ENCODE measurements at places on chromosomes 2 and 18.

DNA sequence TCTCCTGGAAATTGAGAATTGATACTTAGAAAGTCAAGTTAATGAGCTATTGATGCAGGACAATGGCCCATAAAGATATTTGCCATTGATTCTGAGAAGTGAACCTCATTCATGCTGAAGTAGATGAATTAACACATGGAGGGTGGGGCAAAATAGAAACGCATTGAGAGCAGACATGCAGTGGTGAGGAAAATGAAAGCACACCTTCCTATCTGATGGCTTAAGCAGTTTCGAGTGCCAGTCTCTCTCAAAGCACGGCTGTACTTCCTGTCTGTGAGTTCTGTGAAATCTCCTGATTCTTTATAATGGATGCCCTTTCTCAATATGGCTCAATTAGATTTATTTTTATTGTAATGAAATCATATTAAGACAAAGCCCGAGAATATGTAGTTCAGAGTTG is 247.0 kb downstream of the TMX3 start:
- no peak for DNase-seq

DNA sequence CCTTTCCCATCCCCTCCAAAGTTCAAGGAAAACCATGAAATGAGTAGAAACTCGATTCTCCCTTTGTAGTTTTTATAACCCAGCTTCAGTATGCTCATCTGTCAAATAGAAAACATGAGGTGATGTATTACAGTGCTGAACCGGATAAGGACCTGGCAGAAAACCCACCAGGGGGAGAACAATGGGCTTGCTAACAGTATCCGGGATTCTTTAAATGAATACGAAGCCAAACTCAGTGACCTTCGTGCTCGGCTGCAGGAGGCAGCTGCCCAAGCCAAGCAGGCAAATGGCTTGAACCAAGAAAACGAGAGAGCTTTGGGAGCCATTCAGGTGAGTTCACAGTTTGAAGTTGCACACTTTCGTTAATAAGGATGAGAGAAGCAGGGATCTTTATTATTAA is 113.6 kb upstream of the TTC39C start:
- DNase-seq: no peak

- DNase-seq: peak; percentile 77
Observed at GRCh38 chr2:26978061-26978596, 7.7 kb downstream of the MAPRE3 start.

DNA sequence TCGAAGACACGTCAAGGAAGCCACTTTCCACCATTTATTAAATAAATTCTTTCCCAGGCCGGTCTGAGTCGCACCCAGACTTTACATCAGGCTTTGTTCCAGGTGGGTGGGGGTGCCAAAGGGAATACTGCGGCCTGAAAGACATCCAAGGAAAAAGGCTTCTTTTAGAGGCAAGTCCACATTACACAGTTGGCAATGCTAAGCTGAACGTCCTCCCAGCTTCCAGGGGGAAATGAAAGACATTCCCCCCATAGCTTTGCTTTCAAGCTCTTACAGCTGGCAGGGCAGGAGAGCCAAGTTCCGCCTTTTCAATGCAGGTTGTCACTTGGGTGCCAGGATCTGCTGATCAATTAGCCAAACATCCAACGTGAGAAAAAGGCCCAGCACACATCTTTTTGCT is 36.5 kb upstream of the PTPN4 start:
- DNase-seq: no peak

DNA sequence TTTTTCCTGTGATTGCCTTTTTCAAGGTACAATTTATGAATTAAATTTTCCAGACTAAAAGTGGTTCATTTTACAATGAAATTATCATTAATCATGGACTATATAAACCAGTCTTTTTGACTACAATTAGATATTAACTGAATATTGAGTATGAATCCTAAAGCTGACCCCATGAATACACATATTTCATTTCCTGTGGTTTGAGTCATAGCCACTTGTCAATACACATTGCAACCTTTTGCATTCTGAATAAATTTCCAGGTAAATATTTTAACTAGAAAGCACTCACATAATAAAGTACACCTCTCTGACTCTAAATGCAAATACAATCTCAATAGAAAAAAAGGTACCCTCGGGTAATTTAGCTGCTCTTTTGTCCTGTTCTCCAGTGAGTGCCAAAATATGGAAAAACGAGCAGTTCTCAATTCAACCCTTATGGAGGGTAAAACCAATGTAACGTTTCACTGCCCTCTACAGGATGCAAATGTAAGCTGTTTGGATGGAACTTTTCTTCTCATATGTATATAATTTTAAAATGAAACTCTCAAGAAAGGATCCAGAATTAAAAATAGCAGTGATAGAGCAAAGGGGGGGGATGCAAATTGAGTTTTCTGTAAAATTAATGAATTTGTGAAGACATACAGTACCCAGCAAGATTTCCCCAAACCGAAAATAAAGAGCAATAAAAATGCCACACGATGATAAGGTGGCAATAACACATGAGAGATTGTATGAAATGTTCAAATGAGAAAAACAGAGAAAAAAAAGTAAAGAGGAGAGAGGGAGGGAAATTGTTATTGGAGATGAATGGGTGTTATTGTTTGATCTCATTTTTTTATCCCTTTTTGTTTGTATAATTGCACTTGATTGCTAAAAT is 1795.7 kb upstream of the PIK3C3 start:
- DNase-seq: peak; percentile 54
